ENCODE measurements at places on chromosomes 7 and 10. TPM values are rescaled to one million over a fixed set of nuclear protein-coding genes. Genes with fewer than 3 reads are reported as not detected.

- DNase-seq: peak; percentile 38
Observed at GRCh38 chr7:30445770-30446169, 32.8 kb downstream of the NOD1 start.

GRCh38 chr7:39644170-39644569 is 20.8 kb downstream of the RALA start:
- no peak for DNase-seq

DNA sequence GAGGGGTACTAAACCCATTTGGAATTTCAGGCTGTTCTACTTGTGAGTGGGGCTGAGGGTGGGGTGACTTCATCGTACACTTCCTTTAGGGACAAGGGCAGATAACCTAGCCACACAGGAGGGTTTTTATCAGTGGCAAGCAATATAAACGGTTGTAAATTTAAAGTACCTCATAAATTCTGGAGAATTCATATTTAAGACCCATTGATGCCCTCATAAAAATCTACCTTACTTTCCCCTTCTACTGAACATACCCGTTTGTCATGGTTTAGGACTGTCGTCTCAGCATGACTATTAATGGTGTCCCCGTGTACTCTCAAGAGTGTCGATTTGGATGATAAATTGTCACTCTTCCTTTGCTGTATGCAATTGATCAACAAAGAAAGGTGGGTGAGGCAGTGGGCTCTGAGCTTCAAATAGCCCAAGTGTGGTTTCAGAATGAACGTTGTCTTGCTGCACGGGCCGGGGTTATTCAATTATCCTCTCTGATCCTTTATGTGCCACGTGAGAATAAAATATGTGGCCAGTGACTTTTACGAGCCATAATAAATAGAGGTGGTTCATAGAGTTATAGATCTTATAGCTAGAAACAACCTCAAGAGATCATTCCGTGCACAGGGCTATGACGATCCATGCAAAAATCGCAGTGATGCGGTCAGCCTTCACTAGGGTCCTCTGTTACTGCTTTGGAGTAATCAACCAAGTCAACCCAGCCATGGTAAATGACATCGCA is 82.2 kb downstream of the FAM107B start:
- DNase-seq: no peak

DNA sequence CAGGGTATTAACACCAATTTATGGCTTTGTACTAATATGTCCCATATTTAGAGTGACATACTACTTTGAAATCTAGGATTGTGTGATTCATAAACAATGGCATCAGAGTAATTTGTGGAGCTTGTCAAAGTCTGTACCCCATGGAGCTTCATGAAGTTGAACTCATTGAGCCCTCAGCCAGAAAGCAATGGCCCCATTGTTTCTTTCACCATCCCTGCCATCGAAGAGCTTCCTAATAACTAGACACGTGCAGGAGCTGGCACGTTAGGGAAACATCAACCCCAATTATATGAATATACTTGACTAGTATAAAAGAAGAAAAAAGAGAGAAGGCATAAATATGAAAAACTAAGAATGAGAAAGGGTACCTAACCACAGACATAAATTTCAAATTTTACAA is 206.6 kb downstream of the CXCL12 start:
- DNase-seq: no peak

- DNase-seq: no peak
Observed at GRCh38 chr7:99234185-99234584, 26.3 kb upstream of the KPNA7 start.

- no peak for DNase-seq
Observed at GRCh38 chr7:83739527-83739926, 90.6 kb upstream of the SEMA3E start.

DNA sequence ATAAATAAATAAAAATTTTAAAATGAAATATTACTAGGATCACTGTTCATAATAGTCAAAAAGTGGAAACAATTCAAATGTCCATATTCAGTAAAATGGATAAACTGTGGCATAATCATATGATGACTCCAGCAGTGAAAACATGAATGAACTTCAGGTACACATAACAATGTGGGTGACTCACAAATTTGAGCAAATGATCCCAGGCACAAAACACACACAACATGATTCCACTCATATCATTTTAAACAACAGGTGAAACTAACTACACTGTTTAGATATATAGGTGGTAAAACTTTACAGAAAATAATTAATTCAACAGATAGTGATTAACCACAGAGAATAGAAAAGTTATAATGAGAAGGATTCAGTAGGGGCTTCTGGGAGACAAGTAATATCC is 14.7 kb upstream of the SAMD8 start:
- DNase-seq: no peak

DNA sequence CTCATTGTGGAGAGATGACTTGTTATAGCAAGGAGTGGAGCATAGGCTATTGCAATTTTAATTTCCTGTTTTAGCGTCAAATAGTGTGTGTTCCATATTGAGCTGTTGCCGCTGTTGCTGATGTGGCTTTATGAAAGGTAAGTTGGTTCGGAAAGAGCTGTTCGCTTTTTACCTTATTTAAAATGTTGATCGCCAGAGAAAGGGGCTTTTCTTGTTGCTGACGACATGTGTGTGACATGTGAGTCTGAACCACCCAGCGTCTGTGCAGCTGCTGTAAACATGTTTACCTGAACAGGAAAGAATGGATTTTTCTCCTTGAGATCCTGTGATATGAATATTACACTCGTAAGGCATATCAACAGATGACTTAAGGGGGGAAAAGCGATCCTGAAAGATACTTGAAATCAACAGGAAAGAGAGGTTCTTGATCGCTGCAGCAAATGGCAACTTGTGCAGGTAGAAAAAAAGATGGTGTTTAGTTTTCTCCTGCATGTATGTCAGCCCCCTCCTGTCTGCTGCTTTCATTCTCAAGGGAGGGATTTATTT is 2.5 kb downstream of the ZEB1 start:
- DNase-seq: no peak

DNA sequence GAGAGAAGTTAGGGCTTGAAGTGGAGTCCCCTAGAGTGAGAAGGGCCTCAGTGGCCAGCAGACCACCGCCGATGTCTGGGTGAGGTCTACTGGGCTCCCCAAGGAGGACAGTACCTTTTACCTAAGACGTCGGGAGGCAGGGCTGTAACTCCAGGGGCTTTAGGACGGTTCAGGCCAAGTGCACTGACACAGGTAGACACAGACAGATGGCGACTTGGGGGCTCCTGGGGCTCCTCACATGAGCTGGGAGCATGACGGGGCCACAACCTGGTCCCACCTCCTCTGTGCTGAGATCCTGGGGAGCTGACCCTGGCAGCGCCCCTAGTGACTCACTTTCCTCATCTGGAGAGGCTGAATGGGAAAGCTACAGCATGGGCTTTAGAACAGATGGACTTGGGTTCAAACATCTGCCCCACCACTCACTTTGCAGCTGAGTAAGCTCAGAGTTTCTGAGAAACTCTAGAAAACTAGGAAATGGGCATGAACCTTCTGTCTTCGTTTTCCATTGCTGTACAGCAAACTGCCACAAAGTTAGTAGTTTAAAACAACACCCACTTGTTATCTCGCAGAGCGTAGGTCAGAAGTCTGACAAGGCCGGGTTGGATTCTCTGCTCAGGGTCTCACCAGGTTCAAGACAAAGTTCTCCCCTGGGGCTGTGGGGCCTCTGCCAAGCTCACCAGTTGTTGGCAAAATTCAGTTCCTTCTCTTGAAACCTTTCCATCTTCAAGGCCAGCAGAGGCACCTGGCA is 4.7 kb upstream of the COMTD1 start:
- no peak for DNase-seq

GRCh38 chr10:79149662-79150443 is 81.1 kb downstream of the ZMIZ1 start:
- no peak for DNase-seq

DNA sequence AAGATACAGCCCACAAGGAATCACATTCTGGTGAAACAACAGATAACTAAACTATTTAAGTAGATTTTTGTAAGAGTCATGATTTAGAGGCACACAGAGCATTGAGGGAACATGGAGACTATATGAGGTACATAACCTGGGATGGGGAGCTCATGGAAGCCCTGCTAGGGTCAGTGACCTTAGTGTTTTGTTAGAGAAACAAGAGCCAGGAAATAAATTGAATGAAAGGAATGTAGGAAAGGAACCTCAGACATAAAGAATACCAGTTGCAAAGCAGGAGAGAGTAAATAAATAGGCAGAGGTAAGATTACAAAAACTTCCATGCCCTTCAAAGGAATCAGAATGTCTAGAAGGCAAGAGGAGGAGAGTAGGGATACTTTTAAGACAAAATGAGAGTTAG is 1076.9 kb downstream of the CNTNAP2 start:
- no peak for DNase-seq

- DNase-seq: no peak
Observed at GRCh38 chr7:523347-524336, 4.0 kb upstream of the PDGFA start.

GRCh38 chr7:128877756-128878120 is 15.1 kb downstream of the ATP6V1F start:
- DNase-seq: no peak

- DNase-seq: peak; percentile 26
Observed at GRCh38 chr7:131244259-131244852, 83.3 kb upstream of the MKLN1 start.

- no peak for DNase-seq
Observed at GRCh38 chr10:112774798-112775197, 175.2 kb upstream of the TCF7L2 start.

- no peak for DNase-seq
Observed at GRCh38 chr7:132416395-132416794, 159.9 kb downstream of the PLXNA4 start.

DNA sequence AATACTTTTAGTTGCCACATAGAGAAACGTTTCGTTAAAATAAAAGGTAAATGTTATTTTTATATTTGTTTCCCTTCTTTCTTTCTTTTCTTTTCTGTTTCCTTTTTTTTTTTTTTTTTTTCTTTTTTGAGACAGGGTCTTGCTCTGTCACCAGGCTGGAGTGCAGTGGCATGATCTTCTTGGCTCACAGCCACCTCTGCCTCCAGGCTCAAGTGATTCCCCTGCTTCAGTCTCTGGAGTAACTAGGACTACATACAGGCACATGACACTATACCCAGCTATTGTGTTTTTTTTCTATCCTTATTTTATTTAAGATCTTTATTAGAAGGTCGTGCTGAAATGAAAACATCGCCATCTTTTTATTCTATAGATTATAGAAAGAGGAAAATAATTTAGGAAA is 661.8 kb upstream of the MBL2 start:
- no peak for DNase-seq

GRCh38 chr7:152989889-152990380 is 230.4 kb downstream of the ACTR3B start:
- no peak for DNase-seq

- no peak for DNase-seq
Observed at GRCh38 chr7:101983147-101983811, 165.9 kb downstream of the CUX1 start.

- DNase-seq: no peak
Observed at GRCh38 chr7:106281585-106282318, 3.0 kb downstream of the NAMPT start.

DNA sequence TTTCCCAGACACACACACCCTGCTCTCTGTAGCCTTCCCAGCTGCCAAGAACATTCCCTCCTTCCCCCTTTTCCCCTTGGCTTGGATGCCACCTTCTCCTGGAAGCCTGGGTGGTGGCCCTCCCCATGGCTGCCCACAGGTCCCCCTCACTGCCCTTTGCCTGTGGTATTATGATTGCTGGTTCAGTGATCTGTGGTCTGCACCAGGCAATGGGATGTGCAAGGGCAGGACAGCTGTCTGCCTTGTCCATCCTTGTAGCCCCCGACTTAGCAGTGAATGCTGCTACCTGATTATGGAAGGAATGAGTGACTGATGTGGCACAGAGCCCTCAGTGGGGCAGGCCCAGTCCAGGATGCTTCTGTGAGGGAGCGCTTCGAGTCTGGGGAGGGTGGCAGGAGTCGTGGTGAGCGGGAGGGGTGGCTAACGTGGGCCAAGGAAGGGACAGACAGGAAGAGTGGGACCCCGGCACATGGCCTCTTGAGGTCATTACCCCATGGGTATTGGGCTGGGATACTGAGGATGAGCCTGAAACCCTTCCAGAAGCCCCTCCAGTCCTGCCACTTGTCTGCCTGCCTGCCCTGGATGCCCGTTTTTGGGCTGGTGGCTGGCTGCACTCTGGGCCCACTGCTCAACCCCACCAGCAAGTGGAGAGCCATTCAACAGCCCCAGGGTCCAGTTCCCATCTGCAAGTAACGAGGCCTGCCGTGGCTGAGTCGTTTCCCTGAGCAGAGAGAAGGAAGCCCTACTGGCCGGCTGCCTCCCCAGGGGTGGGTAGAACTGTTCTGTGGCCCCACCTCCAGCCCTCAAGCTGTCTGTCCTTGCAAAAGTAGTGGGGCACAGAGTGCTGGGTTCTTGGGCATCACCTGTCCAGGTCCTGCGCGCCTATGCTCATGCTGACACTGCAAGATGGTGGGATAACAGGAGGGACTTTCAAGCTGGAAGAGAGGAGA is 8.8 kb downstream of the CHST3 start:
- no peak for DNase-seq

DNA sequence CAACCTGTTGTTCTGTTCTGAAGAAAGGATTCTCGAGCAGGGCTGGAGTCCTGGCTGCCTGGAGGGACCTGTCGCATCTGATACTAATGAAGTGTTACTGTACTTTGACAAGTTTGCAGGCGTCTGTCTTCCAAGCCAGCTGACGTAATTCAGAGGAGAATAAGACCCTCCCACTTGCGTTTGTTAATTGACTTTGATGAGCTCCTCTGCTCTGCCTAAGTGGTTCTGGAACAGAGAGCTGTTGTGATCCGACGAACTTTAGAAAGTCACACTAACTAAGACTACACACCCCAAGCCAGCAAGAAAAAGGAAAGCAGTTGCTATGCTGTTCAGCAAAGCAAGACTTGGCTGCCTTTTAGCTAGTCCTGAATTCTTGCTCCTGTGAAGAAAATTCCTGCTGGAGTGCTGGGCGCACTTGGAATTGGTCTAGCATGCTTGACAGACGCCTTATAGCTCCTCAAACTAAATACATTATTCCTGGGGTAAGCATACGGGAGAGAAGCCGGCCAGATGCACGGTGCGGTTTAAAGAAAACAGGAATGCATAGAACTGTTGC is 200.3 kb downstream of the CACNB2 start:
- no peak for DNase-seq

GPR26 gene
- total RNA-seq: not detected

SHOC2 gene
- 41.6 TPM for total RNA-seq

SPDYE16 gene
- total RNA-seq: 1.4 TPM

DUS4L gene
- 4.7 TPM for total RNA-seq

ELMO1 gene
- 72.2 TPM for total RNA-seq

WDR91 gene
- 78.3 TPM for total RNA-seq

AKR1D1 gene
- total RNA-seq: not detected

PAX4 gene
- not detected for total RNA-seq

MYL10 gene
- total RNA-seq: not detected

C10orf90 gene
- not detected for total RNA-seq

SPDYE9 gene
- total RNA-seq: not detected

CARD11 gene
- total RNA-seq: 4.4 TPM

ZPBP gene
- total RNA-seq: not detected

Data from thoracic aorta (tissue), 2 donors.